Hematopoietic multipotent progenitor cell treated with erythropoietin and hydrocortisone succinate and interleukin-3 and kit ligand, for 17 days (in vitro differentiated cells): ENCODE measurements at places on chromosomes 3 and 15.

- no peak for DNase-seq
Observed at GRCh38 chr15:56718560-56718959, 14.7 kb downstream of the ZNF280D start.

DNA sequence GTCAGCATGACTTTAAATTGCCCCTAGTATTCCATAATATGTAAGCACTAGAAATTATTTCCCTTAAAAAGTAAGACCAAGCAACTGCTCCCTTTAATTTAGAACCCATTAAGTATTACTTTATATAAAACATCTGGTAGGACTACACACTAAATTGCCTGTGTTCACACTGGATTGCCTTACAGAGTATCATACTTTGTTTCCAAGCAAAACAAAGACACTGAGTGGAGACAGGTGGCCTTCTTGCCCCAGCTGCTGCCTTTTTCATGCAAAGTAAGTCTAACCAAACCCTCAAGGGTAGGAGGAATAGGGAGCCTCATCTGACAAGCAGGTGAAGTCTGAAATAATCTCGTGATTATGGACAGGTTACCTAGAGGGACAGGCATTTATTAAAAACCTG, 87.3 kb downstream of the PEX5L start:
- no peak for DNase-seq

- DNase-seq: no peak
Observed at GRCh38 chr3:16066975-16067374, 107.5 kb upstream of the GALNT15 start.

DNA sequence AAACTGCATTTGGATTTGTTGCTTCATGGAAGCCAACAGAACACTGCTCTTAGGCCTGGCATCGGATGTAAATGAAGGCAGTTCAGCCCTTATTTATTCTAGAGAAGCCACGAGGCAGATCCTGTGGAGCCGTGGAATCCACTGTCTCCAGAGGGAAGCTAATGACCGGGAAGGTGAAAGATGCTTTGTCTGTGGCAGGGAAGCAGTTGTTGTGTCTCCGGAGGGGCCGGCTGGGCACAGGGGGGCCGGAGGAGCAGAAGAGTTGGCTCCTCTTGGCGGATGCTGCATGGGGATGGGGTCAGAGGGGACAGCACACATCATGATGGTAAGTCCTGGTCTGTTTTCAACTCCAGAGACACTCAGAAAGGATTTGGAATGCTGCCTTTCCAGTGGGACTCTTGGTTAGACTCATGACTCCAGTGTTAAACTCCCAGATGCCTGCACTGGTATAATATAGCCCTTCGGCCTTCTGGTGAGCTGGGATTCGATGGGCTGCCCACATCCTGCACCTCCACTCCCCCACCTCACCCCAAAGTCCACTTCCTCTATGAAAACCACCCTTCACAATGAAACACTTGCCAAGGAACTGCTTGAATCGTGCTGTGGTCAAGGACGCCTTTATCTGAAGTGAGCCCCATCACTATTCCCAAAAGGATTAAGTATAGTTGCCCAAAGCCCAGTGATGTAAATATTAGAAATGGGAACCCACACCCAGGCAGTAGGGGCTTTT, 33.6 kb downstream of the TPM1 start:
- DNase-seq: no peak

- DNase-seq: no peak
Observed at GRCh38 chr3:9781978-9782603, 10.2 kb downstream of the TADA3 start.

DNA sequence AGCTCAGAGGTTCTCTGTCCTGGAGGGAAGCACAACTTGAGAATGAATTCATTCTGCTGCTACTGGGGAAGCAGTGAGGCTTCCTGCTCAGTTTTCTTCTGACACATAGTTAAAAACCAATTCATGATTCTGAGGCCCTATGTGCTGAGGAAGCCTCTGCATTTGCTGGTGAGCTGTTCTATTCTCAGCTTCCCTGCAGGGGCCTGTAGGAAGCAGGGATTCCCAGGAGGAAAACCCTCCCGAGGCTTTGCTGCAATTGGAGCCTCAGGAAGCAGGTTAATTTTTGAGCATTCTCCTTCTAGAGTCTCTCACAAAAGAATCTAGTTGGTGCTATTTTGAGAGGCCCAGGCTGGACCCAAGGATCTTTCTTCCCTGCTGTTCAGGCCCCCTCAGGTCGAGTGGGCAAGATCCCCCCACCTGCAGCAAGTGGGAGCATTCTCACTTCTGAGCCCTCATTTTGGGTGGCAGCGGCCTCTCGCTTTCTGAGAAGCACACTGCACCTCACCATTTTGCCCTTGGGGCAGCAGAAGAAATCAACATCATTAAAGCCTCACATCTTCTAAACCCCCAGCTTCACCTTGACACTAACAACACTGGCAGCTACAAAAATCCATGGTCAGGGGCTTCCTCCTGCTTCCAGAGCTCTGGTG, 197.5 kb upstream of the TSC22D2 start:
- DNase-seq: no peak

- DNase-seq: no peak
Observed at GRCh38 chr3:46359733-46360493, 6.0 kb downstream of the CCR2 start.

DNA sequence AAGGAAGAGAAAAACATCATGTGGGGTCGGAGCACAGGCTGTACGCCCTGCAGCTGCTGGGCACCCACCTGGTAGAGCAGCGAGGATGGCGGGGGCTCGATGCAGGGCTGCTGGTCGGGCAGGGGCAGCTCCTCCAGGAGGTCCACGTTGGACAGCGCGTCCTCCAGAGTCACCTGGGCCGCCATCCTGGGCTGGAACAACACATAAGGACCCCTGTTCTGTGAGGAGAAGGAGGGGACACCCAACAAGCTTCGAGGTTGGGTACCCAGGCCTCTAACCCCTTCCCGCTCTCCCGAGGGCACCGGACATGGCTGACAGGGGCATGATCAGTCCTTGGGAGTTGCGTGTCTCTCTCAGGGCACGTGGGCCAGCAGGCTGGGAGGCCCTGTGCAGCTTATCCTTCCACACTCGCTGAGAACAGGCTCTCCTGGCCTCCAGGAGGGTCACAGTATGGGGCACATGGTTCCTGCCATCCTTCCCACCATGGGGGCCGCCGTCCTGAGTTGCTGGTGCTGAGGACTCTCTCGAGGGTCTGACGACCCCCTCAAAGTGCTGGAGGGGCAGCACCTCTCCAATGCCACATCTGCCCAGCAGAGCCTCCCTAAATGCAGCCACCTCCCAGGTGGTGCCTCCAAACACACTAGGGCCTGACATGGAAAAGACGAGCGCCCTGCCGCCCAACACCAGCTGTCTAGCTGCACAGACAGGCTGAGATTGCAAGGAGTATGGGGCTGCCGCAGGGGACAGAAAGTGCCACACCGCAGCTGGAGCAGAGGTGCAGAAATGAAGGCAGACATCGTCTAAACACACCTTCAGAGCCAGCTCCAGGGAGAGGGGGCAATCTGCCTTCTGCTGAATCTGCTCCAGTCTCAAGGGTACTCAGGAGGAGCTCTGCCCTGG, 32.8 kb downstream of the CYFIP1 start:
- DNase-seq: no peak

- no peak for DNase-seq
Observed at GRCh38 chr15:32974691-32975090, 219.8 kb downstream of the FMN1 start.

DNA sequence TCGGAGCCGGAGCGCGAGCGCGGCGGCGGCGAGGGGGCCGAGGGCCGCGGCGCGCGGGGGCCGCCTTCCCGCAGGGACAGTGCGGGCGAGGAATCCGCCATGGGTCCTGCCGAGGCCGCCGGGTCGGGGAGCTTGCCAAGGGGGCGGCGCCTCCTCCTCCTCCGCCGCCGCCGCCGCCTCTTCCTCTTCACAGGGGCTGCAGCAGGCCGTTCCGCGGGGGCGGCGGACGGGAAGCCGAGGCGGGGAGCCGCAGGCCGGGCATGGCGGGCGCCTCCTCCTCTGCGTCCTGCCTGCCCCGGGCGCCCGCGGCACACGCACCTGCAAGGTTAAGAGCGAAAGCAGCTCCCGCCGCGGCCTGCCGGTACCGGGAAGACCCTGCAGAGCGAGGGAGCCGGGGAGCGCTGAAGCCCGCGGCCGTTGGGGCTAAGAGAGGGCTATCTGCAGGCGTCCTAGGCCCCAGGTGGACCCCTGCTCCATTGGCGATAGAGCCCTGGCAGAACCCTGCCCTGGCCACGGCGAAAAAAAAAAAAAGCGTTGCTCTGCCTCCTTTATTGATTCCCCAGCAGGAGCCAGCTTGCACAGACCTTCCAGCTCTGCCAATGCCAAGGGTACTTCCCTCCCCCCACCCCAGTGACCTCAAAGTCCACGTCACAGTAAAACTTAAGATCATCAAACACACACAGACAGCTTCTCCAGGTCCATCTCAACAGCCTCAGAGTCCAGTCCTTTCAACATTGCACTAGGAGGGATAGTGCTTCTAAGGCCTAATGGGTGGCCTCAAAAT, at the start of gene LYSMD2:
Gene LYSMD2, minus strand, starts transcription at position 134 of the 784 bp plus-strand sequence. Its CDS starts 33 bp downstream, at position 101.
- no peak for DNase-seq

GRCh38 chr3:111072031-111072921, 660 bp downstream of the NECTIN3 start:
- DNase-seq: no peak

GRCh38 chr3:46996689-46997452, 17.4 kb downstream of the NBEAL2 start:
- no peak for DNase-seq

DNA sequence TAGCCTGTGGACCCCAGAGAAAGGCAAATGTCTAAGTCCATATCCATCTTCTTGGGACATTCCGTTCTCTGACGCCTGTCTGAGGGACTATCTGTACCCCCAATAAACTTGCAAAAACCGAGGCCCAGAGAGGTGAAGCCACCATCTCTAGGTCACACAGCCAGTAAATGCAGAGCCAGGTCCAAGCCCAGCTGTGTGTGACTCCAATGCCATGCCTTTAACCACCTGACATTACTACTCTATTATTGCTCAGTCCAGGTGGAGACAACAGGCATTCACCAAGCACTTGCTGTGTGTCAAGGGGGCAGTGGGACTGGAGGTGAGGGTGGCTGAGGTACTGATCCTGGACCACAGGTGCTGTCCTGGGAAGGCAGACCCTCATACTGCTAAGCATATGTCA, 25.4 kb downstream of the CYP8B1 start:
- no peak for DNase-seq

DNA sequence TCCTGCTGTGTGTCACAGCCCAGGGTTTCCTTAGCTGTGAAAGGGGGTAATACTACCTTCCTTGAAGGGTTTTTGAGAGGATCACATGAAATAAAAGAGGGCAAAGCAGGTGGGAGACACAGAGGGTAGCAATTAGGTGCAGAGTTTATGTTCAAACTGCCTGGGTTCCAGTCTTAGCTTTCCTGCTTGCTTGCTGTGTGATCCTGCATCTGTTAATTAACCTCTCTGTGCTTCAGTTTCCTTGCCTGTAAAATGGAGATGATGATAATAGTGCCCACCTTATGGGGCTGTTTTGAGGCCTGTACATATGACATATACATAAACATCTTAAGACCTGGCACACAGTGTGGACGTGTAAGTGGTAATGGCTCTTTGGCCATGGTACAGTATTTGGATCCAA, 35.0 kb downstream of the SPSB4 start:
- DNase-seq: no peak

DNA sequence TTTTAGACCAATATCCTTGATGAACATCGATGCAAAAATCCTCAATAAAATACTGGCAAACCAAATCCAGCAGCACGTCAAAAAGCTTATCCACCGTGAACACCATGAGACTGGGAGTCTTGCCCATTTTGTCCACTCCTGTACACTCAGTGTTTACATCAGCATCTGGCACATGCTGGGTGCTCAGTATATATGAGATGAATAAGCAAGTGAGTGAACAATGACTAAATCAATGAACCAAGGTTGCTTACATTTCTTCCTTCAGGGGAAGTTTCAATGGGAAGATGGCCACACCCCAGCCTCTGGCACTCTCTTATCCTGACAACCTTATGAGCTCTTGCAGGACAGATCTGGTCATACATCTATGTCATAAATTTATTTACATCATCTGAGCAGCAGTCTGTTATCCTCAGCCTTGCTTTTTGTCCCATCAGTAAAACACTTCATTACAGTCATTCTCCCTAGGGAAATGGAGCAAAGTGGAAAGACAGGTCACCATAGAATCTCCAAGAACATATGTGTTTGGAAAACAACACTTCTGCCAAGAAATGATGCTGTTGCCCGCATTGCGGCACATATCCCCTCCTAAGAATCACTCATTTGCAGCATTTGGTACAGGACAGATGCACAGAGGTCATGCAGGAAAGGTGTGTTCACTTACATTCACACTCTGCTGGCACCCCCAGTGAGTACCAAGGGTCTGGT, 171.8 kb upstream of the EIF1B start:
- no peak for DNase-seq

DNA sequence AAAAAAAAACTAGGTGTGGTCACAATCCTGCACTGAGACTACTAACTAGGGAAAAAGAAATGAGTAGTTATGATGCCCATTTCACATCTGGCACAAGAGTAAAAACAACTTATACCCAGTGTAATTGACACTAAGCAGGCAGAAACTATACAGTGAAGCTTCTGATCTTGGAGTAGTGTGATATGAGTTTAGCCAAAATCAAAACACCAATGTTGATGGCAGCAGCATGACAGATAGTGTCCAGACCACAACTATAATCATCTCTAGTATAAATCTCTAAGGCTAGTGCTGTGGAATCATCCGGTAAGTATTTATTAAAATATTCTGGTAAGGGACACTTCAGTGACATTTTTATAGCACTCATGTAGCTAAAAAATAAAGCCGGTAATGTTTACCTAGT, 108.5 kb upstream of the EPHA6 start:
- no peak for DNase-seq

DNA sequence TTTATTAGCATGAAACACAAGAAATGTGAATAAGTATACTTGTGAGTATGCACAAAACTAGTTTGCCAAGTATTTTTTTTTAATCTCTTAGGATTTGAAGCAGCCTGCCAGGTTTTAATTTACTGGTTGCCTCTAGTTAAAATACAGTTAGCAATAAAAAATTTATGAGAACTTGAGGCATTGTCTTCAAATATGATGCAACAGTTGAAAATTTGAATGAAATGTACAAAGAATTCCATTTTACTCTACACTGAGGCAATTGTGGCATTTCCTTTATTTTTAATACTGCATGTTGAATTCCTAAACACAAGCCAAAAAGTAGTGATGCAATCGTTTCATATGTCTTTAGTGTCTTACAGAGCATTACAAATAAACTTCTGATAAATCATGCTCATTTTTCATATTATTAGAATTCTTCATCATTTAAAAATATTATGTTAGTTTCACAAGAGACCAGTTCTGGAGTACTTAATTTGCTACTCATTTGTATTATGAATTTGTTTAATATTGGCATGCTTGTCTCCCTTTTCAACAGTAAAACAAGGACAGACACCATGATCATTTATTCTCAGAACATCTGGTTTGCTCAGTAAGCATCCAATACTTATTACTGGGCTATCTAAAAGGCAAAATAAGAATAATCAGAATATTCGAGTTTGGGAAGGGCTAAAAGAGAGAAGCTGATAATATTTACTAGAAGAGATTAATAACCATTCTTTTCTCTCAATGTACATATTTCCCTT, 124.8 kb upstream of the PTX3 start:
- DNase-seq: no peak

- no peak for DNase-seq
Observed at GRCh38 chr3:128273841-128274573, 120.7 kb downstream of the EEFSEC start.

- no peak for DNase-seq
Observed at GRCh38 chr3:122257644-122258364, 67.2 kb upstream of the CSTA start.

GRCh38 chr3:100073714-100074307, 40.5 kb downstream of the FILIP1L start:
- no peak for DNase-seq
